ENCODE measurements at places on chromosomes 5 and 9. TPM values are rescaled to one million over a fixed set of nuclear protein-coding genes. Genes with fewer than 3 reads are reported as not detected.

GABRA6 gene
- total RNA-seq: not detected

AQP7 gene
- total RNA-seq: not detected

PPP3R2 gene
- not detected for total RNA-seq

NEUROG1 gene
- not detected for total RNA-seq

ARID3C gene
- not detected for total RNA-seq

FAM114A2 gene
- 26.6 TPM for total RNA-seq

ARHGEF39 gene
- total RNA-seq: 0.35 TPM

PTGER4 gene
- total RNA-seq: 334 TPM

SLC46A2 gene
- total RNA-seq: not detected

AGTPBP1 gene
- 58.4 TPM for total RNA-seq

PLPP7 gene
- not detected for total RNA-seq

NMUR2 gene
- not detected for total RNA-seq

HMCN2 gene
- not detected for total RNA-seq

ARAP3 gene
- total RNA-seq: 0.73 TPM

RASGRF2 gene
- total RNA-seq: 25.4 TPM

PFN3 gene
- not detected for total RNA-seq

NOL6 gene
- 41.8 TPM for total RNA-seq
